ENCODE measurements at places on chromosomes 1 and 21.

DNA sequence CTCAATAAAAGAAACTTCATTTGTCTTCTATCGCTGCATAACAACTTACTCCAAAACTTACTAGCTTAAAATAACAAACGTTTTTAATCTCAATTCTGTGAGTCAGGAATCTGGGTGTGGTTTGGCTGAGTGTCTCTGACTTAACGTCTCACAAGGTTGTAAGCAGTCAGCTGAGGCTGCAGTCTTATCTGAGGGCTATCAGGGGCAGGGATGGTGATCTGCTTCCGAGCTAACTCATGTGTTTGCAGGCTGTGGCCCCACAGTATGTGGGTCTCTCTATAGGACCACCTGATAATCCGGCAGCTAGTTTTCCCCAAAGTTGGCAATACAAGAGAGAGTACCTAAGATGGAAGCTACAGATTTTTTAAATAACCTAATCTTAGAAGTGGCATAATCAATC lies 234.2 kb upstream of the FGGY start:
- DNase-seq: no peak

GRCh38 chr21:33350676-33351075 lies 25.9 kb downstream of the IFNAR1 start:
- no peak for DNase-seq

GRCh38 chr1:70392626-70393025 lies 18.4 kb upstream of the CTH start:
- DNase-seq: no peak

GRCh38 chr1:54118704-54119103 lies 34.1 kb downstream of the CDCP2 start:
- no peak for DNase-seq

- no peak for DNase-seq
Measured at GRCh38 chr1:214418391-214418790, 133.0 kb downstream of the PTPN14 start.

- DNase-seq: no peak
Measured at GRCh38 chr1:88552226-88552625, 131.8 kb upstream of the PKN2 start.

- no peak for DNase-seq
Measured at GRCh38 chr1:219990782-219991510, 55.4 kb downstream of the EPRS1 start.

DNA sequence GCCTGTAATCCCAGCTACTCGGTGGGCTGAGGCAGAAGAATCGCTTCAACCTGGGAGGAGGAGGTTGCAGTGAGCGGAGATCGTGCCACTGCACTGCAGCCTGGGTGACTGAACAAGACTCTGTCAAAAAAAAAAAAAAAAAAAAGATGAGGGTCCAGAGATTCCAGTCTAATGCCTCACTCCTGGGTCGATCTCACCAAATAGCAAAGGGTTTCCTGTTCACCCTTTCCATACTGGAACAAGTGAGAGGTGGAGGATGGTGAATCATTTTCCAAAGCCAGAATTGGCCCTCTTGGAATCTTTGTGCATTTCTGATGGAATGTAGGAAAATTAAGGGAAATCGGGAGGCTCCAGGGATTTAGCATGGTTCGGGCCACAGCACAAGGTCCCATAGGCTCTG lies 58.1 kb upstream of the ZNF648 start:
- no peak for DNase-seq

- no peak for DNase-seq
Measured at GRCh38 chr1:17183388-17184160, 21.4 kb upstream of the PADI1 start.

- DNase-seq: no peak
Measured at GRCh38 chr1:6888870-6889269, 103.6 kb downstream of the CAMTA1 start.

- DNase-seq: no peak
Measured at GRCh38 chr1:42469727-42470126, 6.6 kb downstream of the CCDC30 start.

DNA sequence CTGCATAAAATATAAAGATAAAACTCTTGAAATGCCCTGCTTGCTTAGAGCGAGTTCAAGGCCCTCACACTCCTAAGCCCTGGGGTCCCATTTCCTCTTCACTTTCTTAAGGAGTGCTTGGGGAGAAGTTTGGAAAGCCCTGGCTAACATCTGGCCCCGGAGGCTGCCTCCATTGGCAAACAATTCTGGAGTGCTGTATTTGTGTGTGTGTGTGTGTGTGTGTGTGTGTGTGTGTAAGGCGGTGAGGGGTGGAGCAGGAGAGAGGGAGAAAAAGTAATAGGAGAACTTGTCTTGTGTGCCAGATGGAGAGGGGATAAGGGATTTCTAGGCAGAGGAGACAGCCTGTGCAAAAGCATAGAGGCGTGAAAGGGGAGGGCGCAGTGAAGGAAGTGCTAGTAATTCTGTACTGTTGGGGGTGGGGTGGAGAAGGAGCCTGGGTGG lies 578 bp upstream of the TRIM62 start:
- no peak for DNase-seq

GRCh38 chr21:36564647-36565046 lies 84.7 kb upstream of the CLDN14 start:
- DNase-seq: no peak

GRCh38 chr1:78591971-78592370 lies 28.3 kb upstream of the IFI44L start:
- DNase-seq: no peak

DNA sequence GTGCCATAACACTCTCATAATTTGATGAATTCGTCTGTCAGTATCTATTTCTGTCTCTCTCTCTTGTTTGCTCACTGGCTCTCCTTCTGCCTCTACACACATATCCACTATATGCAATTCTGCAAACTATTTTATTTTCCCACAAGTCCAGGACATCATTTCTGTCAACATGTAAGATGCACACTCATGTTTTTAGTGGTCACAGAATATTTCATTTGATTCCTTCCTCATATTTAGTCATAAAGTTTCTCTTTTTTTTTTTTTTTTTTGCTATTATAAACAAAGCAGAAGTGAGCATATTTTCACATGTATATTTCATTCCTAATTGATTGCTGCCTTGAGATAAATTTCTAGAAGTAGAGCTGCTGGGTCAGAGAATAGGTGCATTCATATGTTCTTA lies 165.3 kb downstream of the PGBD5 start:
- no peak for DNase-seq

DNA sequence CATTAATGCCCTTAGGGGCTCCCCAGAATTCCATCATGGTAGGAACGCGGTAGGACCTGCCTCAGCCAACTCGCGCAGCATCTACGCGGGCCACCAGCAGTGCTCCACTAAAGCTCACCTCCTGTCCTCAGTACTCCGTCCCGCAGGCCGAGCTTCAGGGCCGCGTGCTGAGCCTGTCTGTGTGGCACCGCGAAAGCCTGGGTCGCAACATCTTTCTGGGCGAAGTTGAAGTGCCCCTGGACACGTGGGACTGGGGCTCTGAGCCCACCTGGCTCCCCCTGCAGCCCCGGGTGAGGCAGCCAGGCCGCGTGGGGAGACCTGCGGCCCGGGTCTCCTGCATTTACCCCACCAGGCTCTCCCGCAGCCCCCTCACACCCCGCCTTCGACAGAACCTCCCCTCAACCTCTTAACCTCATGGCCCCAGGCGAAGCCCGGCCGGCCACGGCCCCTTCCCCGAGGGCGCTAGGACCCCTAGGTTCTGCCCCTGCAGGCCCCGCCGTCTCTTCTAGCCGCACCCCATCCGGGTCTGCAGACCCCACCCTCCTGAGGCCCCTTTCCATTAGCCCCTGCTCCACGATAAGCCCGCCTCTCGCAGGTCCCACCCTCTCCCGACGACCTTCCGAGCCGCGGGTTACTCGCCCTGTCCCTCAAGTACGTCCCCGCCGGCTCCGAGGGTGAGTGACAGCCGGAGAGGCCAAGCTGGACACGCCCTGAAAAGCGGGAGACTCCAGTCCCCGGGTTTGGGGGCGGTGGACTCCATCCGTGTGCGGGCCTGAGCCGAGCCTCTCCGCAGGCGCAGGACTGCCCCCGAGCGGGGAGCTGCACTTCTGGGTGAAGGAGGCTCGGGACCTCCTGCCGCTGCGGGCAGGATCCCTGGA lies 9.1 kb downstream of the SYTL1 start:
- no peak for DNase-seq

DNA sequence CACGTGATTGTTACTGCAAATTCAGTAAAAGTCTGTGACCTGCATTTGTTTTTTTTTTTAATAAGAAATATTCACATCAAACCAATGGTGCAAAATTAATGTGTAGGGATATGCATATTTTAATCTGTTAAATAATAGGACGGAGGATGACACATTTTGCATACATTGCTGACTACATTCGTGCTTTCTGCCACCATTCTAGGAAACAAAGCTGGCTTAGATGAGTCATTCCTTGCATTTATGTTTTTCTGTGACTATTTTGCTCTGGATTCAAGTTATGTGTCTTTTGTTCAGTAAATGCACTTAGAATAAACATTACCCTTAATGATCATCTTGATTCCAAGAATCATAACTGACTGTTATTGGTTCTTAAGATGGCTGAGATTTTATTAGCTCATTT lies 23.9 kb upstream of the CYYR1 start:
- DNase-seq: no peak

- no peak for DNase-seq
Measured at GRCh38 chr1:77218477-77219165, 609 bp downstream of the PIGK start.

DNA sequence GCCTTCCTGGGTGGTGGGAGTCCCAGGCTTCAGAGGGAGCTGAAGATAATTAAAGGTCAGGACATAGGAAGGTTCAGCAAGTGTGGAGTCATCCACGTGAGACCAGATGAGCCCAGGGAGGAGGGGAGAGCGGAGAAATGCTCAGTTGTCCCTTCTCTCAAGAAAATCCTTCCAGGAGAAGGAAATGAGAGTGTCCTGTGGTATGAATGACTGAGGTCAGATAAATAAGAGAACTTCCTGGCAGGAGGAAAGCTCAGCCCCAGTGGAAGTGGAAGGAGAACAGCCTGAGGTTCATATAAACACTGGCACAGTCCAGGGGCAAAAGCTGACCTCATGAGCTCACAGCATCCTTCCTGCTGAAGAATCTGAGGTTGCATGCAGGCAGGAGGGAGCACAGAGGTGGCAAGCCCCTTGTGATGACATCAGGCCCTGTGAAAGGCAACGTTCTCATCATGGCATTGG lies 97.6 kb downstream of the NAV1 start:
- no peak for DNase-seq

- no peak for DNase-seq
Measured at GRCh38 chr1:51294566-51295184, 35.7 kb downstream of the TTC39A start.

- DNase-seq: no peak
Measured at GRCh38 chr1:12188115-12188514, 21.3 kb downstream of the TNFRSF1B start.

DNA sequence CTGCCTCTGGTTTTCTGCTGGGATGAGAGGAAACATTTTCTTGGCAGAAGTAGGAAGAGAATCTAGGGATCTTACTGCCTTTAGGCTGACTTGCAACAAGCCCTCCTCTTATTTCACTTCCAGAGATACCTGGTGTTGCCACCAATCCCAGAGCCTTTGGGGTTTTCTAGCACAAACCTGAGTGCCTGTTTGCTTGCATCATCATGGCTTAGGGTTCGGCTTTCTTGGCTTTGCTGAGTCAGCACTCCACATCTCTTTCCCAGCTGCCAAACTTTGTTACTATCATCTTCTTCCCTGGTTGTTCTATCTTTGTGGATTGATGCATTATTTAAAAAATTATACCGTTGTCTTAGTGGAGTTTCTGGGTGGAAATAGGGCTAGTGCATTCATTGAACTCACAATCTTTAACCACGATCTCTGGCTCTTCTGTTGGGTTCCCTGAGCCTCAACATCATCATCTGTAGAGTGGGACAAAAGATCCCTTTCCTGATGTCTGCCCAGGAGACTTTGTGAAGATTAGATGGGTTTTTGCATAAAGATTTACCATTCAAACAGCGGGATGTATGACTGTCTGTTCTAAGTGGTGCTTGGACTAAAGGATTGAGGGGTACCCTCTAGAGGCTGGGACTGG lies 76.6 kb upstream of the SELENON start:
- no peak for DNase-seq

All from brain pericyte (primary cell).